ENCODE measurements at places on chromosomes 4 and X.

DNA sequence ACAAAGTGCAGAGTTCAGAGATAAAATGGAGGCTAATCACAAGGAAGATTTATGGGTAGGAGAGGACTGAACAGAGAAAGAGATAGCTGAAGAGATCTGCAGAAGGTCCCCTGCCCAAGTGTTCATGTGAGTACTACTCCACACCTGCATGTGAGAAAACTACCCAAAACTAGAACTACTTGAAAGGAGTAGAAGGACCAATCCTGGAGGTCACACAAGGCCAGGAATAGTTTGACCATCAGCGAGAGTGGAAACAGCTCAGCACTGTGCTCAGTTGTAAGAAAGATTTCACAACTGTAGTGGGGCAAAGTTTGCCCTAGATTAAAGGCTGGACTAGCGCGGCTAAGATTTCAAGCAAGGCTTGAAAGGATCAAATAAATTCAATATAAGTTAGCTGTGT lies 422.7 kb upstream of the LCORL start:
- DNase-seq = no peak

GRCh38 chr4:40150932-40151331 lies 45.9 kb upstream of the RHOH start:
- no peak for DNase-seq

GRCh38 chr4:144705601-144706590 lies 59.9 kb downstream of the HHIP start:
- DNase-seq = no peak

DNA sequence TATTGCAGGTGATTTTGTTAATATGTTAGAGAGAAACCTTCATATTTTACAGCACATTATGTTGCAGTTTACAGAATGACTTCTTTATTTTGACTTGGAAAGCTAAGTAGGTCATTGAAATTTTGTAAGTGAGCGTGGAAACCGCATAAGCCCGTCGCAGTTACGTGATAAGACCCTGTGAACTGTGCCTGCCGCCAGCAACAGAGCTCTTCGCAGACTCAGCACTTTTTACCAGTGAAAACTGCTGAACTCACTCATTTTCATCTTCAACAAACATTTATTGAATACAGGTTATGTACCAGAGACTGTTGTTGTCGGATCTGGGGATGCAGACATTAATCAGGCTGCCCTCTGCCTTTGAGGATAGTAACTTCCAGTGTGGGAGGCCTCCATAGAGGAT lies 355.7 kb downstream of the HS3ST1 start:
- DNase-seq = no peak

- no peak for DNase-seq
These were observed at the start of gene CLCN4 for GRCh38 chrX:10156199-10157031. TSS of gene CLCN4 (plus strand) at chrX:10156975. CDS start at chrX:10185033, 28,058 bp downstream.

- no peak for DNase-seq
These were observed 16.0 kb downstream of the NBDY start for GRCh38 chrX:56744996-56745395.

GRCh38 chr4:66949419-66949818 lies 595.9 kb downstream of the CENPC start:
- no peak for DNase-seq

DNA sequence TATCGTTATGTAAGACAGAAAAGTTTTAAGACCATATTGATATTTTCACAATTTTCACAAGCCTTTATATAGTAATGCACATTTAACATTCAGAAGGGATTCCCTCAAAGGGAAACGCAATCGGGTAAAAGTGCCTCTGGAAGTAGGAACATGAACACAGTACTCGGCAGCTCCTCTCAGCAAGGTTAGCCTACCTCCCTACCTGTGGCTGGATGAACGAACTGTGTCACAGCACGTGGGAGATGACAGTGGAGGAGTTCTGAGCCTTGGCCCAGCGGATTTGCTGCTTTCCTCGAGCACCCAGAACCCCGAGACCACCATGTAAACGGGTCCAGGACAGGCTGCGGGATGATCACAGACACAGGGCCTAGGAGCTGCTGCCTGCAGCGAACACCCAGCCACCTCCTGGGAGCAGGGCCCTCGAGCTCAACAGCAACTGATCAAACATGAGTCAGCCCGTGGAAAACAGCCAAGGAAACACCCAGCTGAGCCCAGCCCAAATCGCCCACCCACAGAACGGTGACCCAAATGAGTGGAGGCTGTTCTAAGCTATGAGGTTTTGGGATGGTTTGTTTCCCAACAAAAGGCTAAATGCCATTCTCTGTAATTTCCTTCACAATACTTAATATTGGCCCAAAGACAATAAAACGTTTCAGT lies 30.4 kb downstream of the FAT1 start:
- no peak for DNase-seq

DNA sequence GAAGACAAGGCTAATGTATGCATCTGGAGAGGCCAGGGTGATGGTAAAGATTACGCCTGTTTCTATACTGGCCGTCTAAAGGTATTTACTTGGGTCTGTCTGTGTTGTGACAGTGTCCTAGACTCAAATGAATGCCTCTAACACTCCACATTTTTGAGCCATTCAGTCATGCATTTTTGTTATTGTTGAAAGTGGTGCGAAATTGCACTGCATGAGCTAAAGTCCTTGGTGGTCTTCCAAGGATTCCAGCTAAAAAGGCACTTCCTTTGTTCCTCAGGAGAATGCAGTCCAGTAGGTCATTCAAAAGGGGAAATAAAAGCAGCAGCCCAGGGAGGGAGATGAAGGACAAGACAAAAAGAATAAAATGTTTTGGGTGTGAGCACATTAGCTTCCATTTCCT lies 3.0 kb downstream of the GPC4 start:
- DNase-seq = no peak

DNA sequence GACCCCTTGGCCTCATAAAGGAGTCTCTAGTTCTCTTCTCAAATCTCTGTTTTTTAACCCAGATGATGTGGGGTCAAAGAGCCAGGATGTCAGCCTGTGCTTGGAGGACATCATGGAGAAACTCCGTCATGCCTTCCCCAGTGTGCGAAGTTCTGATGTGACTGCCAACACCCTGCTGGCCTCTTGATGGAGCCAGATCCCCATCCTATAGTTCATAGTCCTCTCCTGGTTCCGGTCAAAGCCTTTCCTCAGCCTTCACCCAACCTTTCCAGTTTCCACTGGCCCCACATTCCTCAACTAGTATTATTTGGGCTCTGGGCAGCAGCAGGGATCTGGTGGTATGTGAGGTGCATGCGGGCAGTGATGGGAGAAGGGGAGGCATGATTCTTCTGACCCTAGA lies 30.7 kb downstream of the TAF7L start:
- no peak for DNase-seq

GRCh38 chr4:156113138-156113765 lies 159.6 kb upstream of the CTSO start:
- no peak for DNase-seq

DNA sequence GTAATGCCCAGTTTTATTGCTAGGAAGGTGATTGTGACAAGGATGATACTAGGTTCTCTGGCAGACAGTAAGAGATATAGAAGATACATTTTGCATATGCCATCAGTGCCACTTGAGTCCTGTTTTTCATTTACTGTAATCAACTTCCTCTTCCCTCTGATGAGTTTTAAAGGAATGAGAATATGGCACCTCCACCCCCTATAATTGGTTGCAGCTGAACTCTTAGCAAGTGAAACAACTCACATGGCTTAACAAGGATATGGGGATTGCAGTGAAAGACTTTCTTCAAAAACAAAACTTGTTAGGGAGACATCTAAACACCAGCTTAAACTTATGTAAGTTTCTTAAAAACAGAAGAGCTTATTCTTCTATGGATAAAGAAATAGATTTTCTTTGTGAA lies 90.0 kb downstream of the AREG start:
- no peak for DNase-seq

GRCh38 chrX:20472148-20472547 lies 205.4 kb upstream of the RPS6KA3 start:
- no peak for DNase-seq

GRCh38 chr4:186557061-186557460 lies 1.7 kb upstream of the MTNR1A start:
- no peak for DNase-seq

DNA sequence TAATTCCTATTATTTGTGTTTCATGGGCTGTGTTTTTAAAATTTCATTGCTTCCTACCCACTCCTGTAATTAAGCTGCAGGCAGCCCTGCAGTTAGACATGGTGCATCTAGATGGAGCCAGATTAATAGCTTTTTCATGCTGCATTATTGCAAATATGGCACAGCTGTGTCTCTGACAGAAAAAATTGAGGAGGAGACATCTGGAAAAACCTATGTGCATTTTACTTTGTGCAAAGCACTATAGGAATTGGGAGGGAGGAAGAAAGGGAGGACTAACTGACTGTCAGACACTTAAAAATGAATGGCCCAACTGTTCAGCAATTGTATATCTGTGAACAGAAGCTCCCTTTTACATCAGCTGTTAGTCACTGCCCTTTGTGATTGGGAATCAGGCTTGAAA lies 8.1 kb upstream of the RPGR start:
- DNase-seq = no peak

- no peak for DNase-seq
These were observed 5.9 kb upstream of the F11 start for GRCh38 chr4:186260117-186260503.

DNA sequence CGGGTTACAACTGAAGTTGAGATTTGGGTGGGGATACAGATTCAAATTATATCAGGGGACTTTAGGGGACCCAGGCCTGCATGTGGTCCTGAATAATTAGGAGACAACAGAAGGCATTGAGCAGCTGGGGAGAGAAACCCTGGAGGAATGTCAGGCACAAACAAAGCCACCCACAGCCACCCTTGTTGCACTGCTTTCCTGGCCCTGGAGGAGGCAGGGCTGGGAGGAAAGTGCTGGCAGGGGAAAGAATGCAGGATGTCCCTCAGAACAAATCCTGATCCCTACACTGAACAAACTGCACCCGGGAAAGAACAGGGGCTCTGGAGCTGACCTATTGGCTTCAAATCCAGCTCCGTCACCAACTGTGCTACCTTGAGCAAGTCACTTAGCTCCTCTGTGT lies 214.1 kb upstream of the ATP6AP2 start:
- DNase-seq = no peak
